NCI-H2081 (cell line): ENCODE measurements at places on chromosomes 3 and 15.

DNA sequence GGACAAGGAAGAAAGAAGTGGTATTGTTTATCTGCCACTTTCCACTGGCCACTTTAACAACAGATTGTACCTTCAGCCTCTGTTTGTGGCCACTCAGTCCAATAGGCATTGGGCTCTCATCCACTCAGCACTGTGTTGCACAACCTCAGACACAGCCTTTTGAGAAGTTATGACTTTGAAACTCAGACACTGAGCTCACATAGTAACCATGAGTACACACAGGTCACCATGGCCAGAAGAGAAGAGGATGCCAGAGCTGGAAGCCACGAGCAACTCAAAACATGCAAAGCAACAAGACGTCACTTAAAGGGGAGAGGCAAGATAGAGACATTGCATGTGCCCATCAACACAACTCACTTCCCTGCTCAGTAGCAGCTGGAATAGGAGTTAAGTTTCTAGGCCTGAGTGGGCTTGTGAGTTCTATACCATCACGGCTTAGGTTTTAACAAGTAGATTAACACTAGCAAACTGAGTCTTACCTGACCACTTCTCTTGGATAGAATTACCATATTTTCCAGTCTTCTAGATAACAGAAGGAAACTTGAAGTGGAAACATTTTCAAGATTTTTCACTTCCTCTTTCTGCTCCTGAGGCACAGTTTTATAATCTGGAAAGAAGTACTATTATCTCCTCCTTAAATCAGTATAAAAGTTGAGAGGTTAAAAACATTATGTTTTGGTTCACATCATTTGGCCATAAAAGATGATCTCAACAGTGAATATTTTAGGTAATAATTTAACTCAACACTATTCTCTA is 103.5 kb downstream of the IMPG2 start:
- no peak for DNase-seq

DNA sequence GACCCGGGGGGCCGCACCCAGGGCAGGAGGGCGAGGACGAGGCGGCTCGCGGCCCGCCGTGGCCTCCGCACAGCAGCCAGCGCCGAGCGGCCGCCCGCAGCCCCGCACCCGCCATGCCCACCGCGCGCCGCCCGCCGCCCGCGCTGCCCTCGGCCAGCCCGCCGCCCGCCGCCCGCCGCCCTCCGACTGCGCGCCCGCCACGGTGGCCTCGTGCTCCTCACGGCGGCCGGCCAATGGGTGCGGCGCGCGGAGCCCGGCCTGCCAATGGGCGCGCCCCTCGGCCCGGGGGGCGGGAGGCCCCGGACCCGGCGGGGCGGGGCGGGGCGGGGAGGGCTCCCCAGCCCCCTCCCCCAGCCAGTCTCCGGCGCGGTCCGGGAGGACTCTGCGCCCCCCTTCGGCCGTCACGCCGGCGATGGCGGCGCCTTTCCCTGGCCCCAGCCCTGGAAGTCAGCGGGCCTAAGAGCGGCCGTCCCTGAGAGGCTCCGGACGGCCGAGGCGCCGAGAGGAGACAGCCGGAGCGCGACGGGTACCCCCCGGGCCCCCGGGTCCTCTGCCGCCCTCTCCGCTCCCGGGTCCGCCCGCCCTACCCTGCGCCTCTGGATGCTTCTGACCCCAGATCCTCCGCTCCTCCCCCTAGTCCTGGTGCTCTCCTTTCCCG is at the start of gene NT5DC2:
Gene NT5DC2 (minus strand): TSS at position 235 of the 658 bp plus-strand sequence. CDS start 120 bp downstream, at position 115.
- peak; percentile 78 for DNase-seq

DNA sequence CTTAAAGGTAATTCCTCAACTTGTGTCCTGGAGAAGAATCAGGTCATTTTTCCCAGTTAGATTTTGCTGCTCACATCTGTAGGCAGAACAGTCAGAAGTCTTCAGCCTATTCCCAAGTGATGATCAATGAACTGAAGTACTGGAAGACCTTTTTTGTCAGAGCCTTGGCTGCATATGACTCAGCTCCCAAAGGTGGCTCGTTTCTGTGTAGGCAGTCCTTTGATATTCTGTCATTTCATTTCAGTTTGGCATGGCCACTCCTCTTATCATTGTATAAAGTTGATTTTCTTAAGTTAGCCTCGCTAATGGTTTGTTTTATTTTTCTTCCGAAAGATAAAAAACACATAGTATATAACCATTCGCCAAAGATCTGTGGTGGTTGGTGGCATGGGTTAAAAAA is 90.7 kb downstream of the KLHL25 start:
- no peak for DNase-seq

DNA sequence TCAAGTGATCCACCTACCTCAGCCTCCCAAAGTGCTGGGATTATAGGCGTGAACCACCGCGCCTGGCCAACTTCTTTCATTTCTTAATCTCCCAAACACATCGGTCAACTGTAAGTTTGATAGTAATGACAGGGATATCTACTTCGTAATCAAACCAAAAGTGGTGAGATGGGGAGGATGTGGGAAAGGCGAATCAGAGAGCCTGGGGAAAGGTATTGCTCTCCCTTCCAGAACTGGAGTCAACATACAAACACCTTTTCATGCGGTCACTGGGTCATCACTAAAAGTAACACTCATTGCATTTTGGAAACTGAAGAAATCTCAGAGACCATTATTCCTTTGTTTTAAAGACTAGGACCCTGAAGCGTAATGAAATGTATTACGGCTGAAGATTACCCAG is 14.8 kb upstream of the UBE2Q2 start:
- DNase-seq: no peak

GRCh38 chr3:149134575-149134974 is 5.1 kb downstream of the HPS3 start:
- DNase-seq: no peak

DNA sequence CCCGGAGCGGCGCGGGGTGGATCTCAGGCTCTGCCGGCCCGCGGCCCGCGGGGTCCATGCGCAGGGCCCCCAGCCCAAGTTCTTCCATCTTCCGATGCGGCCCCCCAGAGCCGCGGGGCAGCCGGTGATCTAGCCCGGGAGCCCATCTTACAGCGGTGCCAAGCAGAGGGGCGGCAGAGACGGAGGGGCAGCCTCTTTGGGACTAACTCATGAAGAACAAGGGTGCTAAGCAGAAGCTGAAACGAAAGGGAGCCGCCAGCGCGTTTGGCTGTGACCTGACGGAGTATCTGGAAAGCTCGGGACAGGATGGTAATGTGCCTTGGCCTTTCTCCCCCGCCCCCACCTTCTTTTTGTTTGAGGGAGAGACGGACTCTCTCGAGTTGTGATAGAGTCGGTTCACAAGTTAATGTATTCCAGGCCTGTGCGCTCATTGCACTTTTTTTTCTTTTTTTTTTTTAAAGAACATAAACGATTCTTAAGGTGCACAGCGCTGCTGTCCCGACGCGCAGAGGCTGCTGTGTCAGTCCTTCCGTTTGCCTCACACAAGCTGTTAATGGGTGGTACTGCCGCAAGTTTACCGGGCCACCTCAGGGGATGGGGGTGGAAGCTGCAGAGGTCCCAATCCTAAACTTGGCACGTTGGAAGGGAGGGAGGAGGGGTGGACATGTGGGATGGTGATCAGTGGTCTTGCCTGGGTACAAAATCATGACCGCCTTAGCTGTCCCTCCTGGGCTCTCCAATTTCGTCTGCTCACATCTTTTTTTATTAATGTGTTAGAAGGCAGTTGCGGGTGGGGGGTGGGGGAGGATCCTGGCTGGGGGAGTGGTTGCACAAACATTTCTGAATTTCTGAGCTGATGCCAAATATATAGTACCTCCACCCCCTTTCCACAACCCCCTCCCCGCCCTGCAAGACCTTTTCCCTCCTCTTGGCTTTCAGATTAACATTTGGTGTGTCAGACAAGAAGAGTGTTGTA is 801 bp downstream of the ARHGAP31 start:
- DNase-seq: no peak

GRCh38 chr3:129336093-129336706 is 57.5 kb downstream of the HMCES start:
- no peak for DNase-seq

DNA sequence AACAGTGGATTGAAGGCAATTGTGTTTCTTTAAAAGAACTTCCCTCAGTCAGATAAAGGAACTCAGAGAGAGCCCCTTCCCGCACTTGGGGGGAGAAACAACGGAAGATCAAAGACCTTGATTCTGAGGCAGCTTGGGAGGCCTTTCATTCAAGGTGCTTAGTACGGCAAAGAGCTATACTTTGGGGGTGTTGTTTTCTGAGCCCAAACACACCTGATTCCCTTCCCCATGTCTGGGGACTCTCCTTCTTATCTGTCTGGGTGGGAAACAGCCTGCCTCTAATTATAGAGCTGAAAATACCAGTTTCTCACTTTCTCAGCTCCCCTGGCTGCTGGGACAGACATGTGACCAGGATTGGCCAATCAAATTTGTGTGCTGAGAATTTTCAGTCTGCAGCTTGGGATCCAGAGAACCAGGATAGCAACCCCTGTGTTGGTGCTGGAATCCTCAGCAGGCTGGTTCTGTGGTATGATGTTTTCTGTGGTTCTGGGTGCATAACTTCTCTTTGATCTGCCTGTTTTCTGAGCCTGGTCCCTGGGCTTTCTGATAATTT is 19.4 kb upstream of the IQCF6 start:
- no peak for DNase-seq

- DNase-seq: no peak
Measured at GRCh38 chr3:141726483-141726882, 11.6 kb upstream of the RNF7 start.

GRCh38 chr3:72345980-72346379 is 502.3 kb downstream of the SHQ1 start:
- no peak for DNase-seq

- DNase-seq: no peak
Measured at GRCh38 chr15:100598655-100599054, 3.3 kb downstream of the LINS1 start.

DNA sequence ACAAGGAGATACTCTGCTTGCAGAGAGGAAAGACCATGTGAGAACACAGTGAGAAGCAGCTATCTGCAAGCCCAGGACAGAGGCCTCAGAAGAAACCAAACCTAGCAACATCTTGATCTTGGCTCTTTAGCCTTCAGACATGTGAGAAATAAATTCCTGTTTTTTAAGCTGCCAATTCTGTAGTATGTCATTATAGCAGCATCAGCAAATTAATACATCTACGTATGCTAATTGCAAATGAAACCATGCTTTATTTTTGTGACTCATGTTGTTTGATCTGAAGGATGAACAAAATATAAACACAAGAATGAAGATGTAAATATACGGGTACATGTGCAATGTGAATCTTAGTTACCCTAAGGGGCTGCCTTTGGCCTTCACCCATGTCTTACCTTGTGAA is 714.4 kb upstream of the ARPP21 start:
- no peak for DNase-seq

GRCh38 chr15:23033979-23034378 is 5.4 kb downstream of the TUBGCP5 start:
- DNase-seq: no peak

DNA sequence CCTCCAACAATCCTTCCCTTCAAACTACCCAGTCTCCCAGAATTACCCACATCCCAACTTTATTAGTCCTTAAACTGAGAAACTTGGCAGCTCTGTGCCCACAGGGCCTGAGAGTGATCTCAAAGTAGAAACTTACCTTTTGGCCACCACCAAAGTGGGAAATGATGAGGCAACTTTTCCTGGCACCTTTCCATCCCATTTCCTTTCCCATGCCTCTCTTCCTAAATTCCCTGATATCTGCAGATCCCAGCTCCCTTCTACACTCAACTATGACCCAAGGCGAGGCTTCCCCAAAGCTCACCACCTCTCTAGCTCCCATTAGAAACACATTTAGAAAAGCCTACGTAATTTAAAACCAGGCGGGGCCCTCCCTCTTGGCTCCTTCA is 271.9 kb downstream of the FOXP1 start:
- no peak for DNase-seq

DNA sequence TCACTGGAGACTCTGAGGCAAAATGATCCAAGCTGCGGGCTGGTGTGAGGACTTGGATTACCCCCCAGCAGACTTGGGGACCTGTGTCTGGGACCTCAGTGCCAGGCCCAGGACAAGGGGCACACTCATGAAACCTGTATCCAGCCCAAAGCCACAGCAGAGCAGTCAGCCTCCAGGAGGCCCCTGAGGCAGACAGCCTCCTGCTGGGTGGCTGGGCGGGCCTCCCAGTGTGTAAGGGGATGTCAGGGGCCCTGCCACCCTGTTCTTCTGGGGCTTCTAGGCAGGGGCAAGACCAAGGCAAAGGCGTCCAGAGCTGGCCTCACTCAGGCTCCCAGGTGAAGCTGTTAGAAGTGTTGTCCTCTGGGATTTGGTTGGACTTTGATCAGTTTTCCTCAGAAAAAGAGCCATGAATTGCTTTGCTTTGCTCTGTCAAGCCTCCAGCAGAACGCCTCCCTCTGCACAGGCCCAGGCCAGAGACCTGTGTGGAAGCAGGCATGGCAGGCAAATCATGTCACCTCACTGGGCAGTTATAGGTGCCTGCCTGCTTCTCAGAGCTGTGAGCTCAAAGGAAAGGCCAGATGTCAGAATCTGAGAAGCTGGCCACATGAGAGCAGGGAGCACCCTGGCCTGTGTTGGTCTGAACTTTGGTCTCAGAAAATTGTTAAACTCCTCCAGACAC is 77.4 kb downstream of the SMAD6 start:
- no peak for DNase-seq

DNA sequence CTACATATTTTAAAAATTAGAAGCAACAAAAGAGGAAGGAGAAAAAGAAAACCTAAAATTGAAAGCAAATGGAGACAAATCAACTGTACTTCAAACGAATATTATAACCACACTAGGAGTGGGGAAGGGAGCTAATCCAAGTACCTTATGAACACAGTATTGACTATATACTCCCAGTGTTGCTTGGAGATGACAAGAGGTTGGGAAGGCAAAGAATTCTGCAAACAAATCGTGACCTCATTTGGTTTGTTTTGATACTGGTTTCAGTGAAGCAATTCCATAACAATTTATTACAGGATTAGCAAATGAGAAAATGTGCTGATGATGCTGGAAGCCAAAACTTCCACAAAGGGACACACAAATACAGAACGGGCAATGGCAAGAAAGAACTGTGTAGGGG is 268.1 kb downstream of the ULK4 start:
- DNase-seq: no peak

DNA sequence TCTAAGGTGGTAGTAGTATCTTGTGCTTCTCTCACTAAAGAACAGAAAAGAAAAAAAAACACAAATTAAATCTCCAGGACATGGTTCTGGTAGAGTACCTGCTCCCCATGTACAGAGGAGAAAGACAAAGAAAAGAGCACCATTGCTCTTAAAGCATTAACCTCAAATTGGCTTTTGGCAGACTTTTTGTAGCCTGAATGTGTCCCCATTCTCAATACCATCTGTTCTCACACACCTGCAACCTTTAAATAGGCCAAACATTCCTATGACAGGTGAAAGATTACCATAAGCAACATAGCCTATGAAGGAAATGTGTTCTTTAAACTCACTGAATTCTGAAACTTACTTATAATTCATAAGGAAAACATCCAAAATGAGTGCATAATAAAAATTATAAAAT is 68.0 kb downstream of the TIPARP start:
- peak; percentile 68 for DNase-seq

GRCh38 chr15:60839510-60840211 is 360.7 kb upstream of the ICE2 start:
- no peak for DNase-seq
